ENCODE measurements at places on chromosomes 5 and 9.

DNA sequence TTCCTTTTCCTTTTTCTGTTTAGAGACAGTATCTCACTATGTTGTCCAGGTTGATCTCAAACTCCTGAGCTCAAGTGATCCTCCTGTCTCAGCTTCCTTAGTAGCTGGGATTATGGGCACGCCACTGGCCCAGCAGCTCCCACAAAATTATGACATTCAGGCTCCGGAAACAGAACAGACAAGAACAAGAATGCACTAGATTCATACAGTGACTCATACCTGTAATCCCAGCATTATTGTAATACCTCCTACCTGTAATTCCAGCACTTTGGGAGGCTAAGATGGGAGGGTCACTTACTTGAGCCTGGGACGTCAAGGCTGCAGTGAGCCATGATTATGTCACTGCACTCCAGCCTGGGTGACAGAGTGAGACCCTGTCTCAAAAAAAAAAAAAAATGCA lies 26.7 kb upstream of the B4GALT1 start:
- no peak for DNase-seq

DNA sequence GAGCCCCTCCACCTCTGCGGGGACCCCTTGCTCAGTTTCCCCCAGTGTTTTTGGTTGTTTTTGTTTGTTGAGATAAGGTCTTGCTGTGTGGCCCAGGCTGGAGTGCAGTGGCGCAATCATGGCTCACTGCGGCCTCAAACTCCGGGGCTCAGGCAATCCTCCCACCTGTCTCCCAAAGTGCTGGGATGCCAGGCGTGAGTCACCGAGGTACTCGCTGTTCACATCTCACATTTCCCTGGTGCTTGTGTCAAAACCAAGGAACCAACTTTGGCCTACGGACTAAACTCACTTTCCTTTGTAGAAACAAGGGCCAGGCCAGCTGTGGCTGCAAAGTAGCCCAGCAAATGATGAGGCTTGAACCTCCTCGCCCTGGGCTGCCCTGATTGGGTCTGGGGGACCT lies 9.7 kb upstream of the AJM1 start:
- no peak for DNase-seq

GRCh38 chr5:4313138-4313537 lies 717.5 kb downstream of the IRX1 start:
- no peak for DNase-seq

GRCh38 chr9:36716496-36716895 lies 143.8 kb downstream of the MELK start:
- no peak for DNase-seq

- no peak for DNase-seq
Measured at GRCh38 chr9:13993632-13994185, 320.2 kb downstream of the NFIB start.

- no peak for DNase-seq
Measured at GRCh38 chr5:11903614-11904264, 507 bp downstream of the CTNND2 start.

DNA sequence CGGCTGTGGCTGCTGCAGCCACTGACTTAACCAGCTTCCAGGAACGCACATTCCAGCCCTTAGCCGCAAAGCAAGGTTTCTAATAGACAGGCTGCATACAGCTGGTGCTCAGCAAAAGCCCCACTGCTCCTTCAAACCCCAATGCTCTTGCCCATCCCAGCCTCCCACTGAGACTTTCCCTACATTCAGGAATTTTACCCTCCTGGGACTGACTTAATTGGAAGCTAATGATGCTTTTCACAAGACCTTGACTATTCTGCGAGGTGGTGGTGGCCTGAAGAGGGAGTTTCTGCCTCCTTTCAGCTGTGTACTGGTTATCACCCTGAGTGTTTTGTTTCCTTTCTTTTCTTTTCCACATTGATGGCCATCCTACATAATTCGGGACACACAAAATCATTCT lies 164.9 kb upstream of the IRX1 start:
- no peak for DNase-seq

DNA sequence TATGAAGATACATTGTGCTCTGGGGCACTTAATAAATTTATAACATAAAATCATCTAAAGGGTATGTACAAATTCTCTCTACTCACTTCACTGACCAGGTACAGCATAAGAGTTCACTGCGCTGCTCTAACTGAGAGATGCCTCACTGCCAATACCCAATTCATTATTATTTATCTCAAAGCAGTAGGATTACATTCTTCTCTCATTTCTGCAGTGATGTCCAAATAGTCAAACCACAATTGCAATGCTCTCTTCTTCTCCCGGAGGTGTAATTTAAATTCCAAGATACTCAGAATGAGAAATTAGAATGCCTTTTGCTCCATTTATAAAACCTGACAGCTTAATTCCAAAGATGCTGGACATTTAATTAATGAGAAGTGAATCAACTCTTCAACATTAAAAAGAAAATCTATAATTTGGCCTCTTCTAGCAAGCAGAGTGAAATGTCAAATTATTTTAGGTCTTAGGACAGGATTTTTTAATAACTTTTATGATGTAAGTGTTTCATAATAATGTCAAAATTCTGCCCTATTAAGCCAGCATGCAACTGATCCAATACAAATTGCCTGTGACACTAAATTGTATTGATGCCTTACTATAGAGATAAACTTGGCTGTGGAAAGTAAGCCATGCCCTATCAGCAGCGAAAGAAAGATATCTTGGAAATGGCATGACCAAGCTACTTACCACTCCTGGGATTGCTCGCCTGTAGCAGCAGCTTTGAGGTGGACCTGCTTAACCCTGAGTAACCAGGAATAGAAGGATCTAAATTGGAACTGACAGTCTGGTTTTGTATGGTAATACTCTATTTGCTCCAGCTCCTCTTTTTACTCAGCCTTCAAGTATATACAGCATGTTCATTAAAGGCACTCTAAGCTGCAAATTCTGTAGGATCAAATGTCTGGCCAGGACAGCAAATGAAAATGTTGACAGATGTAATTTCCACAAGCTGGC lies 374.2 kb upstream of the TYRP1 start:
- DNase-seq, result no peak

Measured in hematopoietic multipotent progenitor cell treated with erythropoietin and hydrocortisone succinate and interleukin-3 and kit ligand, for 15 days (in vitro differentiated cells).